ENCODE measurements at places on chromosomes 4 and X.

DNA sequence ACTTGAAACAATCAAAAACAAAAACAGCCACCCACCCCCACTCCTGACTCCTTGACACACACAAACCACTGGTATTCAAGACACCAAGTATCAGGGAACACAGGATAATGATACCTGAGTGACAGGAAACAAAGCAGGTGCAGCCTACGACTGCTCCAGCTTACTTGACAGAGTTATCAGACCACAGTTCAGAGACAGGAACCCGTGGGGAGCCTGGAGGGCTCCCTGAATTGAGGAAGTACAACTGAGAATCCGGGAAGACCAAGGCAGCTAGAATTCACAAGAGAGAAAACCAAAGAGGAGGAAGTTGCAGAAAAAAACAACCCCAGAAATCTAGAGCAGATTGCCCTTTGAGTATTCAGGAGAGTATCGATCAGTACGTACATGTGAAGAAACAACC, 20.5 kb downstream of the COMMD8 start:
- DNase-seq: no peak

DNA sequence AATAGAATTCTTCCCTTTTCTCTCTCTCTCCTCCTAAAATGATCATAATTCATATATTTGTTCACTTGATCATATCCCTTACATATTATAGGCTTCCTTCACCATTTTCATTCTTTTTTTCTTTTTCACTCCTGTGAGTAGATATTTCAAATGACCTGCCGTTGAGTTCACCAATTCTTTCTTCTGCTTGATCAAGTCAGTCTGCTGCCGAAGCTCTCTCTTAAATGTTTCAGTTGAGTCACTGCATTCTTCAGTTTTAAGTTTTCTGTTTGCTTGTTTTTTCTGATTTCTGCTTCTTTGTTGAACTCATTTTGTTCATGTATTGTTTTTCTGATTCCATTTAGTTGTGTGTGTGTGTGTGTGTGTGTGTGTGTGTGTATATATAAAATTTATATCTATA, 354.3 kb downstream of the GPAT3 start:
- no peak for DNase-seq

DNA sequence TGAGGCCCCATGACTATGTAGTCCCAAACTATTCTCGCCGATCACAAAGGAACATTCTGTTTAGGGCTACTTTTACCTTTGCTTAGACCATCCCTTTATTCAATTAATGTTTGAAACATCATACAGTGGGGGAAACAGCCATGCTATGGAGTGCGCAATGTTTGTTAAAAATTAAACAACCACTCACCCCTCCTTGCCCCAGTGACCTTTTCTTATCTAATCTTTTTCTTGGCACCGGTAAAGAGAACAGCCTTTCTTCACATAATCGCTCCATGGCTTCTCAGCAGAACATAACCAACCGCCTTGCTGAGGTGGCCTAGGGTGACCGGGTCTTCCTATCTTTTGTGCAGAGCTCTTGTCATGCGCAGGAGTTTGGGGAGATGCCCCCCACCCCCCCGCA, 152.6 kb downstream of the VCX3A start:
- DNase-seq: no peak

DNA sequence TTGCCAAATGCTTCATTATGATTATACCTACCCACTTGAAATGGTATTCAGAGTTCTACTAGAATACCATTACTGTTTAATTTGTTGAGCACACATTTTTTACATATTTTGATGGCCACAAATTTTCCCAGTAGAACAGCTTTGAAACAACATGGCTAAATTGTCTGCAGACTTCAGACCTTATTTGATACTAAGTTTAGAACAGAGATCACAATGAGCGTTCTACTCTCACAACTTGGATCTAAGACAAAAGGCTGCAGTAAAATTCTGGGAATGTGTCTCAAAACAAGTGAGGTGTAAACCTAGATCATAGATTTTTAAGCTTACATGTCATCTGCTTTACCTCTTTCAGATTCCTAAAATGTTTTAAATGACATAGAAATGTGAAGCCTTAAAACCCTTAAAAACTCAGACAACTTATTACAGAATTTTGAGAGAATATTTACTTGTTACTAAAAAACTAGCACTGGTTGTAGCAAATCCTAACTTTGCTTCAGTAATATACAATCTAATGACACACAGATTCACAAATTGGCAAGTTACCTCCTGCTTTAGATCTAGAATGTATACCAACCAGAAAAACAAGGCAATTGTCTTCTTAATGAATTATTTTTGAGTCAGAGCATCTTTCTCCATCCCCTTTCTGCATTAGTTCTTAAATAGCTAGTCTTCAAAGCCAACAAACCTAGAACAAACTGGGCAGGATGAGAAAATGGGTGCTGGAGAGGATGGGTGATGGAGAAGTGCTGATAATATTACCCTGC, 243.3 kb downstream of the SLC7A11 start:
- no peak for DNase-seq

DNA sequence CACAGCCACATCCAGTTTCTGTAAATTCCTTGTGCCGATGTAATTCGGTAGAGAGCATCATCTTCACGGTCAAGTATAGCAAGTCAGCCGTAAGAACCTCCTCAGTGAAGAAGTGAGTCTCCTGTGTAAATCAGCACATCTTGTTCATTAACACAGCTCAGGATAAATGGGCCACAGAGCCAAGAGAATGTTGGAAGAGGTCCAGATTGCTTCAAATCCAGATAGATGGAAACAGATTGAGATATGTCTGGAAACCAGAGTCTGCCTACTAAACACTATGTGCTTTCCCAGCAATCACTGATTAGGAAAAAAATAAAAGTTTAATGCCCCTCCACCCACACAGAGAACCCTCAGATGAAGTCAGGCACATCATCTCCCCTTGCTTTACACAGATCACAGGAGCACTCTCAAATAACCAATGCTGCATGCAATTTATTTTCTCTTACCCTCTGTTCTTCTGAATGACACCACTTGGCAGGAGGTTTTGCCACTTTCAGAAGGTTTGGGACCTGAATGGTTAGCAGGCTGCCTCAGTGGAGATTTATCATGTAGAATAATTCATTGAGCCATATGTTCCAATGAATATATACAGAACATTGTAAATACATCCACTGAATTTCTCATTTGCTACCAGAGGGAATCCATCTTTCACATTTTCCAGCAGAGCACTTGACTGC, 357.7 kb downstream of the C4orf33 start:
- DNase-seq: no peak

- DNase-seq: no peak
These were observed 235.0 kb downstream of the MAML3 start for GRCh38 chr4:139919004-139919403.

DNA sequence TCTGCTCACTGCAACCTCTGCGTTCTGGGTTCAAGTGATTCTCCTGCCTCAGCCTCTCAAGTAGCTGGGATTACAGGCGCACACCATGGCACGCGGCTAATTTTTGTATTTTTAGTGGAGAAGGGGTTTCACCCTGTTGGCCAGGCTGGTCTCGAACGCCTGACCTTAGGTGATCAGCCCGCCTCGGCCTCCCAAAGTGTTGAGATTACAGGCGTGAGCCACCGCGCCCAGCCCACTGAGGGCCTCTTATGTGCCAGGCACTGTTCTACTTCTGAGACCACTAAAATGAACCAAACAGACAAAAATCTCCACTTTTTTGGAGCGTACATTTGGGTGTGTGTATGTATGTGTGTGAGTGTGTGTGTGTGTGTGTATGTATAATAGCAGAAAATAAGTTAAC, 117.2 kb upstream of the H2AZ1 start:
- DNase-seq: no peak

- DNase-seq: no peak
These were observed 19.5 kb upstream of the GALNTL6 start for GRCh38 chr4:171793723-171794122.

DNA sequence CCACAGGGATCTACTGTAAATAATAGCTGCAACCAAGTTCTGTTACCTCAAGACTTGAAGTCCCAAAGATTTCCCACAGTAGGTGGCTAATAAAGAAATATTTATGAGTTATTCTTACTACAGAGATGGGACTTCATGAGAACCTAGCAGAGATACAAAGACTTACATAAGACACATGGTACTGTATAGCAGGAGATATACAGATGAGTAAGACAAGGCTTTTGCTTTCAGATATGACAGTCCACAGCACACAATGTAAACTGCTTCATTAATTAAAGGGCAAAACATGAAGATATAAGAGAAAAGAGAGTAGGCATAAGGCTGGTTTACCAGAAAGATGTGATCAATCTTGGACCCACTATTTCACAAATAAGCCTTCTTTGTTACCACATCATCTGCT, 6.6 kb downstream of the ANKRD17 start:
- no peak for DNase-seq

- no peak for DNase-seq
These were observed 49.9 kb downstream of the TBC1D9 start for GRCh38 chr4:140706276-140706625.

DNA sequence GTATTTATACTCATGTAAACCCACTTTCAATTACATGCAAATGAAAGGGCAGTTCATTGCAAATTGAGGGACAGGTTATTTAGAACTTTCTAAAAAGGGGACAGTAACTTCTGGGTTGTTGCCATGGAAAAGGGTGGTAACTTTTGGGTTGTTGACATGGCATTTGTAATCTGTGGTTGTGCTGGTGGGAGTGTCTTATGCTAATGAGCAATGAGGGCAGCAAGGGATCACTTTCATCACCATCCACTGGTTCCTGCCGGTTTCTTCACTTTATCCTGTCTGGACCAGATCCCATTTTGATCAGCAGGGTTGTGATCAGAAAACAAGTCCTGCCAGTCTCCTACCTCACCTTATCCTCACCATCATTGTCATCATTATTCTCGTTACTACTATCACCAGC, 32.0 kb downstream of the EVC start:
- DNase-seq: no peak

DNA sequence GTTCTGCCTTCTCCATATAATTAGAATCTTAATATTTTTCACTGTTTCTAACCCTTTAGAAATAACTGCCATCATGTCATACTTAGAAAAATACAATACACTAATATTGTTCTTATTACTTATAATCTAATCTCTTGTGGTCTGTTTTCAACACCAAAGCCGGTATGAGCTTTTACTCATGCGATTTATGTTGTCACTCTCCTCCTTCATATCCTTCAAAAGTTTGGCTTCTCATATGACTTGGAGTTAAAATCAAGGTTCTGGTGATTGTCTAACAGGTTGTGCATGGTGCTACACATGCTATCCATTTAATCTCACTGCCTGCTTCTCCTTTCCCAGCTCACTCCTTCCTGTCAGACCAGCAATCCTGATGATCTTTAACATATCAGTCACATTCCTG, 1392.9 kb downstream of the ARAP2 start:
- no peak for DNase-seq

DNA sequence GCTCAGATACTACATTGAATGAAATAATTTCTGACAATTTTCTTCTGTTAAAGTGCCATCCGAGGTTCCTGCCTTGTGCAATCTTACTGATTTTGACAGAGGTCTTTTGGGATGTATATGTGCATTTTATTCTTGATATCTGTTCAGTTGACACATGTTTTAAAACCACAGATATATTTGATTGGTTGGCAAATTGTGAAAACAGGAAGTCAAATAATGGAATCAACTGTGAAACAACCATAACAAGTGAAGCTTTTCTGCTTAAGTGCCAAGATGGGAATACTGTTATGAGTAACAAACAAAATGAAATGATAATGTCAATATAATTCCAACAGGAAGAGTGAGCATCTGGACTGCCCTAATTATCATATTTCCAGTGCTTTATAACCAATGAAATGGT, 84.9 kb upstream of the TET2 start:
- no peak for DNase-seq

GRCh38 chr4:151783867-151784266, 23.1 kb upstream of the GATB start:
- no peak for DNase-seq

GRCh38 chrX:7462110-7462509, 314.2 kb upstream of the PUDP start:
- no peak for DNase-seq

Measured in activated CD4-positive, alpha-beta T cell treated with anti-CD3 and anti-CD28 coated beads for 1 hour (primary cell).